ENCODE measurements at places on chromosomes 2 and 18. TPM values are rescaled to one million over a fixed set of nuclear protein-coding genes. Genes with fewer than 3 reads are reported as not detected.

GALM gene
- 1.0 TPM for total RNA-seq

DCC gene
- total RNA-seq = 5.6 TPM

PSTPIP2 gene
- 0.20 TPM for total RNA-seq

LIMS3 gene
- 0.98 TPM for total RNA-seq

DNA sequence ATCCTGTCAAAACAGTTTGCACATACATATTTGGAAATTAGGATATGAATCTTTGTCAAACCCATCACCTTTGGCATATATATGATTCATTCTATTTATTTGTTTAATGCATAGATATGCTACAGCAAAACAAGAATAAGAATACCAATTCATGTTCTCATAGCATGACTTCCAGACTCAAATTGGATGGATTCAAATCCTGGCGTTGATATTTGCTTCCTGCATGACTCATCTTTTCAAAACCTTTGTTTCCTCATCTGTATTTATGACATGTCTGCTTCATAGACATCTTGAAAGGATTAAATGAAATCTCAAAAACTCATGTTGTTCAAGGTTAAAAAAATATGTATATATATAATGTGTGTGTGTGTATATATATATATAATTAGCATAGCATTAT is 261.3 kb downstream of the MBD5 start:
- no peaks in the 10 kb centered on the region for H3K4me1 ChIP-seq
- no peaks in the 10 kb centered on the region for H3K36me3 ChIP-seq
- no peak for DNase-seq
- no peaks in the 10 kb centered on the region for H3K27me3 ChIP-seq
- H3K27ac ChIP-seq = no peak overlapping the region

DNA sequence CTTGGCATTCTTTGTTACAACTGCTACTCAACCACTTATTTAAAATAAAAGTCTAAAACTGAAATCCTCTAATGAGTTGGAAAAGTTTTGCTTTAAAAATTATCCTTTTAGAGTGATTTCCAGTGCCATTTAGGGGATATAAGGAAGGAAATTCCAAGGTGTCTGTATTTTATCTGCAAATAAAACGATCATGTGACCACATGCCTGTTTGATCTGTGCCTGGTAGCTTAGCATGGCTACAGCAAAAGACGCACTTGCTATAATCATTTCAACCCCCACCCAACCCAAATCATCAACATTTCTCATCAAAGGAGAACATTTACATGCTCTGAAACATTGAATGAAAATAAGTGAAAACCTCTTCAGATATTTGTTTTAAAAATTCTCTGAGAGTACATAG is 615.1 kb downstream of the IRS1 start:
- H3K4me1 ChIP-seq = peaks cover 14% of the 10 kb centered on the region
- H3K4me3 ChIP-seq = no peak overlapping the region
- H3K27ac ChIP-seq = no peak overlapping the region
- DNase-seq = no peak

GRCh38 chr2:112322919-112323318 is 47.5 kb downstream of the ZC3H6 start:
- no peak overlapping the region for H3K27ac ChIP-seq
- no peak for DNase-seq
- no peaks in the 10 kb centered on the region for H3K4me1 ChIP-seq
- no peak overlapping the region for H3K4me3 ChIP-seq
- no peaks in the 10 kb centered on the region for H3K27me3 ChIP-seq
